ENCODE measurements at places on chromosomes 7 and 10. TPM values are rescaled to one million over a fixed set of nuclear protein-coding genes. Genes with fewer than 3 reads are reported as not detected.

DNA sequence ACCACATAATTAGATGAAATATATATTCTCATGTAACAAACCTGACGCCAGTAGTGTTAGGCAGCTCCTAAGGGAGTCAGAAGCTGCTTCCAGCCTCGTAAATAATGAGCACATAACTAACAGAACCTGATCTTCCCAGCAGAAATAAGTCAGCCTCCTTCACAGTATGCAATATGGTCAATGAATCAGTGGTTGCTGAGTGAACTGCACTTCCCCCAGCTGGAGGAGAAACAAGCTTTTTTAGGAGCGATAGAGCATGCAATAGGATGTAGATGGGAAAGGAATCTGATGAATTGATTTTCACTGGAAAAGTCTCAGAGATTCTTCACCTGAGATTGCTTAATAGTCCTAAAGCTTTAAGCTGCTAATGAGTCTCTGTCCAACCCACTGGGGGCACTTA, 337.2 kb upstream of the LRGUK start:
- DNase-seq: no peak
- H3K4me1 ChIP-seq: no peaks in the 10 kb centered on the region
- H3K4me3 ChIP-seq: no peak overlapping the region
- no peaks in the 10 kb centered on the region for H3K27me3 ChIP-seq
- H3K36me3 ChIP-seq: no peaks in the 10 kb centered on the region

GRCh38 chr10:101939008-101939648, 95.5 kb upstream of the KCNIP2 start:
- peaks cover 49% of the 10 kb centered on the region for H3K4me1 ChIP-seq
- H3K27ac ChIP-seq: peak overlapping the region; percentile 40
- no peak overlapping the region for H3K4me3 ChIP-seq
- no peak for DNase-seq
- no peaks in the 10 kb centered on the region for H3K27me3 ChIP-seq

DNA sequence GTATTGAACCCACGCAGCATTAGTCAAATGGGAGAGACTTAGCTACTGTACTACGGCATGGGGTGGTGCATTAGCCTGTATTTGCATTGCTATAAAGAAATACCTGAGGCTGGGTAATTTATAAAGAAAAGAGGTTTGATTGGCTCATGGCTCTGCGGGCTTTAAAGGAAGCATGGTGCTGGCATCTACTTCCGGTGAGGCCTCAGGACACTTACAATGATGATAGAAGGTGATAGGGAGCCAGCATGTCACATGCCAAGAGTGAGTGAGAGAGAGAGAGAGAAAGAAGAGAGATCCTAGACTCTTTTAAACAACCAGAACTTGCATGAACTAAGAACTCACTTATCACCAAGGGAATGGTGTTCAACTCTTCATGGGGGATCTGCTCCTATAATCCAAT, 27.2 kb upstream of the CREB3L2 start:
- no peak for DNase-seq
- H3K27me3 ChIP-seq: no peaks in the 10 kb centered on the region
- H3K4me3 ChIP-seq: peak overlapping the region; percentile 44
- peaks cover 6% of the 10 kb centered on the region for H3K36me3 ChIP-seq
- H3K27ac ChIP-seq: peak overlapping the region; percentile 95
- H3K4me1 ChIP-seq: peaks cover 52% of the 10 kb centered on the region

GRCh38 chr10:59361663-59362143, 646 bp downstream of the FAM13C start:
- H3K4me3 ChIP-seq: peak overlapping the region; percentile 47
- H3K36me3 ChIP-seq: no peaks in the 10 kb centered on the region
- DNase-seq: no peak

GRCh38 chr7:134495546-134495945, 31.8 kb upstream of the AKR1B10 start:
- no peaks in the 10 kb centered on the region for H3K4me1 ChIP-seq
- DNase-seq: no peak
- no peak overlapping the region for H3K4me3 ChIP-seq
- no peaks in the 10 kb centered on the region for H3K36me3 ChIP-seq
- H3K27ac ChIP-seq: no peak overlapping the region

DNA sequence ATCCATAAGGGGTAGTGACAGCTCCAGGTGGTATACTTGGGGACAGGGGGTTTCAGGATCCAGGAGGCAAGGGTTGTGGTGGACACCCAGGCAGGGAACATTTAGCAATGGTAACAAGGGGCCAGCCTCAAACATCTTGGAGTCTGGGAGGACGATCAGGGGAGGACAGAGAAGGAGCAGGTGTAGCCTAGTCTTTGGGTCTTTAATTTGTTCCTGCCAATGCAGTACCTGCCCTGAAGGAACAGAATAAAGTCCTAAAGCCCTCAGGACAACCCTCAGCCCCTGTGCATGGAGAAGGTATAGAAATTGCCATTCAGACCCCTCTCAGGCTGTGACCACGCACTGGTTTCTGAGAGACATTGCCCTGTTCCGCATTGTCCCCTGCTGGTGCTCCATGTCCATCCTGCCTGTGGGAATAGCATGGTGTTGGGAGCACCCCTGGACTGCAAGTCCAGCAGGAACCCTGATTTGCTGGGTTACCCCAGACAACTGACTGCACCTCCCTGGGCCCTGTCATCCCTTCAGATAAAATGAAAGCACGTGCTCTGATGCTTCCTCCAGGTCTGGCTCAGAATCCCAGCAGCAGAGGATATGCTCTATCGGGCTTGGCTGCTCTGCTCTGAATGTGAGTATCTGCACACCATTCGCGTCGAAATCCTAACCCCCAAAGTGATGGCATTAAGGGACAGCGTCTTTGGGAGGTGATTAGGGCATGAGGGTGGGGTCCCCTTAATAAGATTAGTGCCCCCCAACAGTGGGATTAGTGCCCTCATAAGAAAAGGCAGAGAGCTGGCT, 24.2 kb downstream of the DDC start:
- H3K4me3 ChIP-seq: no peak overlapping the region
- no peak overlapping the region for H3K27ac ChIP-seq
- H3K36me3 ChIP-seq: no peaks in the 10 kb centered on the region

DNA sequence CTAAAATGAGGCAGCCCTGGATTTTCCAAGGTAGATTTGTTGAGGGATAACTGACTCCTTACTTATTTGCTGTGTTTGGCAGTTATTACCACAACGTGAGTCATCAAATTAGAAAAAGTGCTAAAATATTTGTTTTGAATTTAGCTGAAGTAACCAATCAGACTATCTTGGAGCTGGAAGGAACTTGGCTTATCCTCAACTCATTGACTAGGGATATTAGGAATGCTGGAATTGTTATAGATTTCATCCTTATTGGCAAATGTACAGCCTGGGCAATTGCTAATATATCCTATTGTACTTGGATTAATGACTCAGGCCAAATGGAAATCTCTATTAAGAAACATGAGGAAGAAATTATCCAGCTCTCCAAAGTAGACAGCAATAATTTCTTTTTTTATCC, 1189.0 kb upstream of the LRRN3 start:
- H3K27ac ChIP-seq: no peak overlapping the region
- no peaks in the 10 kb centered on the region for H3K27me3 ChIP-seq
- DNase-seq: no peak
- H3K36me3 ChIP-seq: no peaks in the 10 kb centered on the region
- H3K4me3 ChIP-seq: no peak overlapping the region

- no peaks in the 10 kb centered on the region for H3K36me3 ChIP-seq
- peaks cover 18% of the 10 kb centered on the region for H3K27me3 ChIP-seq
These were observed 458.5 kb downstream of the KCNMA1 start for GRCh38 chr10:77179015-77179695.

Gene SHTN1
- polyA plus RNA-seq: not detected

GRCh38 chr7:42093349-42093905, 143.6 kb downstream of the GLI3 start:
- DNase-seq: no peak
- H3K27me3 ChIP-seq: no peaks in the 10 kb centered on the region
- H3K27ac ChIP-seq: no peak overlapping the region
- H3K4me1 ChIP-seq: no peaks in the 10 kb centered on the region
- H3K4me3 ChIP-seq: no peak overlapping the region
- H3K36me3 ChIP-seq: no peaks in the 10 kb centered on the region

DNA sequence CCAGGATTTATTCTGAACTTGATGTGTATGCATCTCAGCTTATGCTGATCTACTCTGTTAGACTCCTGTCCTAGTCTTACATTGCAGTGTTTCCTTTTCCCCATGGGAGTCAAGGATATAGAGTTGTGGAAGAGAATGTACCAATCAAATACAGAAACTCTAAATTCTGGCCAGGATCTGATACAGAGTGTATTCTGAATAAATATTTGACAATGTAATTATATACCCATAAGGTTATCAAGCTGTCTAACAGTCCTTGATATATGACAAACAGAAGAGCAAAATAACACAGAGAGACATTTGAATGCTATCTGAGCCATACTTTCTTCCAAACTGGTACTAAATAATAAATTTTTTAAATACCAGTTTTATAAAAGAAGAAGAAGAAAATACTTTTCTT, 116.8 kb downstream of the ETV1 start:
- no peaks in the 10 kb centered on the region for H3K36me3 ChIP-seq
- H3K4me3 ChIP-seq: no peak overlapping the region
- no peaks in the 10 kb centered on the region for H3K4me1 ChIP-seq
- H3K27me3 ChIP-seq: no peaks in the 10 kb centered on the region
- DNase-seq: no peak

- H3K4me3 ChIP-seq: peak within 1 kb of the TSS; percentile 94
- DNase-seq: peak; percentile 48
- peaks cover 27% of the 10 kb centered on the region for H3K4me1 ChIP-seq
- no peaks in the 10 kb centered on the region for H3K36me3 ChIP-seq
These were observed at the start of gene IL2RA for GRCh38 chr10:6062101-6062771. IL2RA (minus strand) TSS chr10:6062367; CDS start chr10:6062151, 216 bp downstream.

DNA sequence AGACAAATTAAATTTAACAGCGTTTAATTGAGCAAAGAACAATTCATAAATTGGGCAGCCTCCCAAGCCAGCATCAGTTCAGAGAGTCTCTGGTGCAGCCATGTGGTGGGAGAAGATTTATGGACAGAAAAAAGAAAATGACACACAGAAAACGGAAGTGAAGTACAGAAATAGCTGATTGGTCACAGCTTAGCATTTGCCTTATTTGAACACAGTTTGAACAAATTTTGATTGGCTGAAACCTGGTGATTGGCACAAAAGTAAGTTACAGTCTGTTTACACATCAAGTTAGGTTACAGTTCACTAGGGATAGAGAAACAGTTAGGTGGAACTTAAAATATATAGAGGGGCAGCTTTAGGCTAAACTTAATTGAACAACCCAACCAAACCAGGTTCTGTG, 720.1 kb downstream of the TYW1 start:
- no peaks in the 10 kb centered on the region for H3K36me3 ChIP-seq
- no peak overlapping the region for H3K27ac ChIP-seq
- H3K27me3 ChIP-seq: no peaks in the 10 kb centered on the region

- H3K27ac ChIP-seq: no peak overlapping the region
- no peak for DNase-seq
- peaks cover 16% of the 10 kb centered on the region for H3K4me1 ChIP-seq
- H3K36me3 ChIP-seq: no peaks in the 10 kb centered on the region
- H3K27me3 ChIP-seq: no peaks in the 10 kb centered on the region
These were observed 130.6 kb downstream of the ATXN7L1 start for GRCh38 chr7:105745681-105746330.

- H3K4me1 ChIP-seq: no peaks in the 10 kb centered on the region
- no peak for DNase-seq
- H3K36me3 ChIP-seq: no peaks in the 10 kb centered on the region
These were observed 178.0 kb downstream of the NPSR1 start for GRCh38 chr7:34835901-34836600.

DNA sequence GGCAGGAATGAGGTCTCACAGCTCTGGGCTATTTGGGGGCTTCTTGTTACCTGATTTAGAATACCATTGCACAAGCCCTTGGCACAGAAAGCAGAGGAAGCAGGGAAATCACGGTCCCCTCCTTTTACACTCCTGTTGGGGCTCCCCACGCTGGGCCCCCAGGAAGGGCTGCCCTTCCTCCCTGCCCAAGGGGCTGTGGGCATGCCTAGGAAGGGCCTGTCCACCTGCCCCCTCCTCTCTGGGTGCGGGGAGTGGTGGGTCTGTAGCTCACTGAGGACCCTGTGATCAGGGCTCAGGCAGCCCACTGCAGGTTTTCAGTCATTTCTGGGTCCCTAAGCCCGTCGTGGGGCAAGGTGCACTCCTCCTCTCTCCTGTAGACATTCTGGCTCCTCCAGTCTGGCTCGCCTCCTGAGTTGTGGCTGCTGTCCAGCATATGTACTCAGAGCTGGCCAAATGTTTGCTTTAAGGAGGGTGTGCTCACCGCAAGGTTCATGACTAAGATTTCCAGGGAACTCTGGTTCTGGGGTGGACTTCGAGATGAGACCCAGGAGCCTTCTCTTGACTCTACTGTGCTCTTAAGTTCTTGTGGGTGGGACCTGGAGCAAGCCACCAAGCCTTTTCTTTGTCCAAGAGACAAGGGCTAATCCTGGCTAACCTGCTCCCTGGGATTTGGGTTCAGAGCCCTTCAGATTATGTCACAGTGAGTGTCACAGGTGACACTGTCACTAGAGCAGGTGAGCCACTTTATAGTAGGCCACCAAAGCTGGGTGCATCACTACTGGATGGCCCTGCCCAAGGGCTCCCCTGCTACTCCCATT, 56.0 kb downstream of the TACR2 start:
- H3K4me3 ChIP-seq: no peak overlapping the region
- H3K27ac ChIP-seq: no peak overlapping the region
- no peaks in the 10 kb centered on the region for H3K27me3 ChIP-seq
- H3K4me1 ChIP-seq: peaks cover 2% of the 10 kb centered on the region
- no peak for DNase-seq

DNA sequence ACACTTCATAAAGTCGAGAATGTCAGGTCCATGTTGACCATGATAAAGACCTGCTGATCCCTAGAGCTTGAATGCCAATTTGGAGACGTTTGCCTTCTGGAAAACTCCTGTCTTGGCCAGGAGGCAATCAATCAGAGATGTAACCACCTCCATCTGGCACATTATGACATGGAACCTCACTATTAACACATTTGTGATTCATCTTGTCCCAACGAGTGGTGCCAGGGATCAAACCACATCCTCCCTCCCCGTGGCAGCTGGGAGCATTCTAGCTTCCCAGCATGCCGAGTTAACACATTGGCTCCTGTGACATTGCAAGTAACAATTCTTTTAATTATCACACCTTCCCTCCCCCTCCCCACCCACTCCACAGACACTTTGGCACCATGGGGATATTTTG, 84.0 kb upstream of the PPP1R17 start:
- H3K27me3 ChIP-seq: no peaks in the 10 kb centered on the region
- no peak overlapping the region for H3K4me3 ChIP-seq
- H3K4me1 ChIP-seq: no peaks in the 10 kb centered on the region
- no peak overlapping the region for H3K27ac ChIP-seq
- DNase-seq: no peak
- H3K36me3 ChIP-seq: no peaks in the 10 kb centered on the region

GRCh38 chr10:27620430-27621397, 116.6 kb downstream of the RAB18 start:
- H3K36me3 ChIP-seq: no peaks in the 10 kb centered on the region
- H3K4me1 ChIP-seq: no peaks in the 10 kb centered on the region
- H3K4me3 ChIP-seq: no peak overlapping the region
- no peak for DNase-seq
- H3K27ac ChIP-seq: no peak overlapping the region

GRCh38 chr10:37860494-37861190, 3.2 kb upstream of the ZNF248 start:
- H3K27me3 ChIP-seq: no peaks in the 10 kb centered on the region
- no peaks in the 10 kb centered on the region for H3K36me3 ChIP-seq
- H3K4me1 ChIP-seq: peaks cover 14% of the 10 kb centered on the region
- H3K27ac ChIP-seq: peak overlapping the region; percentile 38
- no peak for DNase-seq

Measured in naive B cell (primary cell).